Activated CD4-positive, alpha-beta T cell treated with anti-CD3 and anti-CD28 coated beads, Interleukin-2, amount 10 ng/mL, durations not matched to agents 24 days and 14 days (primary cell): ENCODE measurements at places on chromosomes 3 and 15. TPM values are rescaled to one million over a fixed set of nuclear protein-coding genes. Genes with fewer than 3 reads are reported as not detected.

SEMA3G gene
- 0.05 and 0.21 TPM in 2 replicates for total RNA-seq

TMCO5A gene
- not detected in 2 replicates for total RNA-seq

LEKR1 gene
- total RNA-seq = 0.14 and 0.24 TPM in 2 replicates

TAGLN3 gene
- total RNA-seq = 0.33 and 0.44 TPM in 2 replicates

SCN11A gene
- not detected in 2 replicates for total RNA-seq

MST1R gene
- total RNA-seq = 1.0 and 1.5 TPM in 2 replicates

AGBL1 gene
- not detected in 2 replicates for total RNA-seq

SKOR1 gene
- total RNA-seq = 0.09 and 0.14 TPM in 2 replicates

RCCD1 gene
- 28.0 and 32.3 TPM in 2 replicates for total RNA-seq

TLR9 gene
- total RNA-seq = 0.17 and 0.42 TPM in 2 replicates

THAP10 gene
- not detected in 2 replicates for total RNA-seq

PIK3CB gene
- total RNA-seq = 17.6 and 18.1 TPM in 2 replicates

MASP1 gene
- total RNA-seq = not detected in 2 replicates

PLA1A gene
- 0.26 and 0.31 TPM in 2 replicates for total RNA-seq

GYG1 gene
- total RNA-seq = 27.4 and 28.0 TPM in 2 replicates

TMEM158 gene
- 0.44 and 0.66 TPM in 2 replicates for total RNA-seq

PARL gene
- 89.5 and 91.4 TPM in 2 replicates for total RNA-seq

MUC20 gene
- 2.9 and 3.7 TPM in 2 replicates for total RNA-seq

MOBP gene
- not detected in 2 replicates for total RNA-seq

SNURF gene
- 10.3 and 10.5 TPM in 2 replicates for total RNA-seq

SPG21 gene
- 70.4 and 76.2 TPM in 2 replicates for total RNA-seq

PARP14 gene
- 64.6 and 65.6 TPM in 2 replicates for total RNA-seq

KNSTRN gene
- total RNA-seq = 50.4 and 52.9 TPM in 2 replicates

XCR1 gene
- total RNA-seq = 0.05 TPM in 1 of 2 replicates, not detected in the other

COL7A1 gene
- 0.56 and 0.62 TPM in 2 replicates for total RNA-seq

CACNA1D gene
- 0.62 and 0.77 TPM in 2 replicates for total RNA-seq

ZPLD1 gene
- not detected in 2 replicates for total RNA-seq

BTLA gene
- total RNA-seq = 33.7 and 36.0 TPM in 2 replicates

CHRNA5 gene
- 8.9 and 10.1 TPM in 2 replicates for total RNA-seq

CHDH gene
- 0.62 and 0.75 TPM in 2 replicates for total RNA-seq

RARRES1 gene
- not detected in 2 replicates for total RNA-seq

ESYT3 gene
- total RNA-seq = 0.17 and 0.23 TPM in 2 replicates

WDR82 gene
- total RNA-seq = 104 and 106 TPM in 2 replicates

NR2E3 gene
- not detected in 2 replicates for total RNA-seq

CFAP161 gene
- not detected in 2 replicates for total RNA-seq

GNL3 gene
- total RNA-seq = 254 and 267 TPM in 2 replicates

PLSCR4 gene
- total RNA-seq = not detected in 2 replicates

C3orf20 gene
- total RNA-seq = 0.19 and 0.28 TPM in 2 replicates

ZCWPW2 gene
- 0.14 TPM in 1 of 2 replicates, not detected in the other for total RNA-seq

FETUB gene
- total RNA-seq = not detected in 2 replicates

GOLGA8M gene
- total RNA-seq = 0.54 TPM in 1 of 2 replicates, not detected in the other

GOLGA6D gene
- not detected in 2 replicates for total RNA-seq

HTR3E gene
- total RNA-seq = not detected in 2 replicates

NMB gene
- 2.8 and 3.7 TPM in 2 replicates for total RNA-seq

FOXL2NB gene
- not detected in 2 replicates for total RNA-seq
